ENCODE measurements at places on chromosomes 12 and 14. TPM values are rescaled to one million over a fixed set of nuclear protein-coding genes. Genes with fewer than 3 reads are reported as not detected.

GLIPR1 gene
- total RNA-seq = 55.3 TPM

PTPRR gene
- total RNA-seq = not detected

LRTM2 gene
- total RNA-seq = not detected

DNA sequence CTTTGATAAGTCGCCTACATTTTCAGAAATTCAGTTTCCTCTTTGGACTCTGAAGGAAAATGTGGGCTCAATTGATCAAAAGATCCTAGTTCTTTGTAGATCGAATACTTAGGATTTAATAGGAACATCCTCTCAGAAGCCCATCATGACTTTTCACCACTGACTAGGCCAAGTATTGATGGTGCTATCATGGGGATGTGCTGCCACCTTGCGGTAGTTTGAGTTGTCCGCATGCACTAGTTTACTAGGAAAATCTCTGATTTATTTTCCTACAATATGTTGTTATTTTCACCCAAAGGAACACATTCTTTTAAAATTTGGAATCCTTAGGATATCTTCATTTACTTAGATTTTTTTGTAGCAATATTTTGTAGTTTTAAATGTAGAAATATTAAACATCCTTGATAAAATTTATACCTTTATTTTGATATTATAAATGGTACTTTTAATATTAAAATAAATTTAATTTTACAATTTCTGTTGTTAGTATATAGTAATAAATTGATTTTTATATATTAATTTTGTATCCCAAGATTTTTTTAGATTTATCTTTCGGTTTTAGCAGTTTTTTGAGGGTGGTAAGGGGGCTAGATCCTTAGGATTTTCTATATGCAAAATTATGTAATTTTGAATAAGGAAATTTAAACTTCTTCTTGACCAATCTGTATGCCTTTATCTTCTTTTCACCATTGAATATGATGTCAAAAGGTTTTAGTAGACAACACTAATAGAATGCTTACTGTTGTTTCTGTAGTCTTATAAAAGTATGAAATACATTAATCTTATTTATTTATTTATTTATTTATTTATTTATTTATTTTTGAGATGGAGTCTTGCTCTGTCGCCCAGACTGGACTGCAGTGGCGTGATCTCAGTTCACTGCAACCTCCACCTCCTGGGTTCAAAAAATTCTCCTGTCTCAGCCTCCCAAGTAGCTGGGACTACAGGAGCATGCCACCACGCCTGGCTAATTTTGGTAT lies 52.9 kb upstream of the OR9K2 start:
- peaks cover 35% of the 10 kb centered on the region for H3K27me3 ChIP-seq
- no peak overlapping the region for H3K4me3 ChIP-seq
- DNase-seq = peak; percentile 83

DNA sequence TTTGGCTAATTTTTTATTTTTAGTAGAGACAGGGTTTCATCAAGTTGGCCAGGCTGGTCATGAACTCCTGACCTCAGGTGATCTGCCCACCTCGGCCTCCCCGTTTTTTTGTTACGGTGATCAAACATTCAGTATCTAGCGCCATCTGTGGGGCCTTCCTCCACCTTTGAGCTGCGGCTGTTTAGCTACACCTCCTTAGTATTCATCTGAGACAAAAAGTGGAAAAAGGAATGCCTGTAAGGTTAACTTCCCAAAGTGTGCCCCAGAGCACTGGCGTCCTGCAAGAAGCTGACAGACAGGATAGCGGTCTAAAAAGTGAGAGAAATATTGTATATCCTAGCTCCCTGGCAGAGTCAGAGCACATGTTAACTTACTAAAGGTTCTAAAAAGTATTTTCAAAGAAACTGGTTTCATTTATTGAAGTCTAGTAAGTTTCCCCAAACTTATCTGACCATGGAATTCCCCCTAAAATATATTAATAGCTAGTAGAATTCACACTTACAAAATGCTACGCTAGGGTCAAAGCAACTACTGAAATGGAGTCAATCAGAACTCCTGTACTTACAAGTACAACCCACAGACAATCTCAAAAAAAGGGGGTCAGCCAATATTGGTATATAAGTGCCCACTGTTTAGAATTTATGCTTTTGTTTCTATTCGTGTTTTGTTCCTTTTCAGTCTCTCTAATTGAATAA lies 59.1 kb downstream of the DUSP16 start:
- peaks cover 31% of the 10 kb centered on the region for H3K36me3 ChIP-seq
- H3K4me1 ChIP-seq = peaks cover 58% of the 10 kb centered on the region
- peak overlapping the region; percentile 4 for H3K4me3 ChIP-seq
- no peaks in the 10 kb centered on the region for H3K27me3 ChIP-seq
- DNase-seq = peak; percentile 69
- H3K27ac ChIP-seq = peak overlapping the region; percentile 75

DNA sequence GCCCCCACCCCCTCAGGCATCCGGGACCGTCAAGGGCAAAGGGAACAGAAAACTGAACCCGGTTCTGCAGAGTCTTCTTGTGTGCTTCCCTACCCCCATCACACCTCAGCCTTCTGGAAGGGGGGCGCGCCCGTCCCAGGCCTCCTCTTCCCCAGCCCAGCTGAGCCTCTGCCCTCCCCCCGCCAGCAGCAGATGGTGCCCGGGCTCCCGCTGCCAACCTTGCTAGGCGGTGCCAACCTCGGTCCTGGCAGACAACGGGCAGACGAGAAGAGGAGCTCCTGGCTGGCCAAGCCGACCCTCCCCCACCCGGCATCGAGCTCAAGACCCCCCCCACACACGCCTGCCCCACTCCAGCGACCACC lies 8.7 kb downstream of the STAC3 start:
- H3K4me1 ChIP-seq = peaks cover 41% of the 10 kb centered on the region
- H3K36me3 ChIP-seq = no peaks in the 10 kb centered on the region
- peaks cover 40% of the 10 kb centered on the region for H3K27me3 ChIP-seq
- no peak overlapping the region for H3K27ac ChIP-seq

DNA sequence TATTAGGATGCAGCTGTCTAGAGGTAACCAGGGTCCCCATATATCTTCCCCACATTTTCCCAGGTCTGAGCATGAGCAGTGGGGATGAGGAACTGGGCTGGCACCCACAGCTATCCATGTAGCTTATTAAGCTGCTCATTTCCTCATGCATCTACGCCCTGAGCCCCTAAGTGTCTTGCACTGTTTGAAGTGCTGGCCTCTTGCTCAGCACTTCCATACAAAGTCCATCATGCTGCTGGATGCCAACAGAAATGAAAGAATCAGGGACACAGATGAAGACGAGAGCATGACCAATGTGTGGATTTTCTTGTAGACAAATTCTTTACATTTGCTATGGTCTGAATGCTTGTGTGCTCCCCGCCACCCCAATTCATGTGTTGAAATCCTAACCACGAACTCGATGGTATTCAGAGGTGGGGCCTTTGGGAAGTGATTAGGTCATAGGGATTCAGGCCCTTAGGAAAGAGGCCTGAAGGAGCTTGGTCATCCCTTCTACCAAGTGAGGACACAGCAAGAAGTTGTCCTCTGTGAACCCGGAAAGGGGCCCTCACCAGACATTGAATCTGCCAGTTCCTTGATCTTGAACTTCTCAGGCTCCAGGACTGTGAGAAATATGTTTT lies 54.5 kb downstream of the C12orf75 start:
- DNase-seq = no peak
- H3K4me1 ChIP-seq = no peaks in the 10 kb centered on the region
- H3K27me3 ChIP-seq = no peaks in the 10 kb centered on the region
- H3K36me3 ChIP-seq = no peaks in the 10 kb centered on the region

DNA sequence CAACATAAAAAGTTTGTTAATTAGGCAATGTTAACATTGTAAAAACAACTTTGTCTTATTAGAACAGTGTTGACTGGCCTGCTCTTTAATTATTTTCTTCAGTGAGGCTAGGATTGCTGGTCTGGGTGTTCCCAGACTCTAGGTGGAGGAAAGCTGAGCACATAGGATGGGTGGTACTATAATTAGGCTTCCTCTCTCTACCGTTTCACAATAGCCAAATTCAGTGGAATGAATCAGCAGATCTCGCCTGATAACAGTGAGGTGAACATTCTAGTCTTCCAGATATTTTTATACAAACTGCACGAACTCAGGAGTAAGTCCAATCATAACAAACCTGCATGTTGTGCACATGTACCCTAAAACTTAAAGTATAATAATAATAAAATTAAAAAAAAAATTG lies 11.9 kb downstream of the PTGDR start:
- no peak for DNase-seq
- no peak overlapping the region for H3K27ac ChIP-seq
- no peak overlapping the region for H3K4me3 ChIP-seq
- H3K36me3 ChIP-seq = peaks cover 2% of the 10 kb centered on the region
- no peaks in the 10 kb centered on the region for H3K27me3 ChIP-seq
